ENCODE measurements at places on chromosomes 5 and 9. TPM values are rescaled to one million over a fixed set of nuclear protein-coding genes. Genes with fewer than 3 reads are reported as not detected.

The GABBR2 gene
- 0.63 TPM for polyA plus RNA-seq

The CAPSL gene
- polyA plus RNA-seq = not detected

The C1QTNF3 gene
- polyA plus RNA-seq = 50.5 TPM

The OR13C2 gene
- polyA plus RNA-seq = not detected

The ADAMTSL1 gene
- 20.7 TPM for polyA plus RNA-seq

The POU5F2 gene
- 0.08 TPM for polyA plus RNA-seq

The ADAMTS19 gene
- polyA plus RNA-seq = 15.1 TPM

The RELL2 gene
- polyA plus RNA-seq = 0.12 TPM

The FOXD4L6 gene
- not detected for polyA plus RNA-seq

The SV2C gene
- polyA plus RNA-seq = not detected

The IL3 gene
- polyA plus RNA-seq = not detected

The BNC2 gene
- polyA plus RNA-seq = 5.3 TPM

The PIP5KL1 gene
- 3.3 TPM for polyA plus RNA-seq

The GRM6 gene
- 0.72 TPM for polyA plus RNA-seq

The PAPPA gene
- 0.67 TPM for polyA plus RNA-seq

The NLN gene
- polyA plus RNA-seq = 20.2 TPM

The OMD gene
- 2.7 TPM for polyA plus RNA-seq

The ROR2 gene
- polyA plus RNA-seq = 3.1 TPM

The BAAT gene
- 0.66 TPM for polyA plus RNA-seq

The PCDHB15 gene
- polyA plus RNA-seq = 9.4 TPM

The PCDH12 gene
- polyA plus RNA-seq = 16.9 TPM

The GPRIN1 gene
- polyA plus RNA-seq = 0.75 TPM

All from hindlimb muscle (tissue), 1 donor.